RPMI7951 (cell line): ENCODE measurements at places on chromosomes 3 and 15. TPM values are rescaled to one million over a fixed set of nuclear protein-coding genes. Genes with fewer than 3 reads are reported as not detected.

DNA sequence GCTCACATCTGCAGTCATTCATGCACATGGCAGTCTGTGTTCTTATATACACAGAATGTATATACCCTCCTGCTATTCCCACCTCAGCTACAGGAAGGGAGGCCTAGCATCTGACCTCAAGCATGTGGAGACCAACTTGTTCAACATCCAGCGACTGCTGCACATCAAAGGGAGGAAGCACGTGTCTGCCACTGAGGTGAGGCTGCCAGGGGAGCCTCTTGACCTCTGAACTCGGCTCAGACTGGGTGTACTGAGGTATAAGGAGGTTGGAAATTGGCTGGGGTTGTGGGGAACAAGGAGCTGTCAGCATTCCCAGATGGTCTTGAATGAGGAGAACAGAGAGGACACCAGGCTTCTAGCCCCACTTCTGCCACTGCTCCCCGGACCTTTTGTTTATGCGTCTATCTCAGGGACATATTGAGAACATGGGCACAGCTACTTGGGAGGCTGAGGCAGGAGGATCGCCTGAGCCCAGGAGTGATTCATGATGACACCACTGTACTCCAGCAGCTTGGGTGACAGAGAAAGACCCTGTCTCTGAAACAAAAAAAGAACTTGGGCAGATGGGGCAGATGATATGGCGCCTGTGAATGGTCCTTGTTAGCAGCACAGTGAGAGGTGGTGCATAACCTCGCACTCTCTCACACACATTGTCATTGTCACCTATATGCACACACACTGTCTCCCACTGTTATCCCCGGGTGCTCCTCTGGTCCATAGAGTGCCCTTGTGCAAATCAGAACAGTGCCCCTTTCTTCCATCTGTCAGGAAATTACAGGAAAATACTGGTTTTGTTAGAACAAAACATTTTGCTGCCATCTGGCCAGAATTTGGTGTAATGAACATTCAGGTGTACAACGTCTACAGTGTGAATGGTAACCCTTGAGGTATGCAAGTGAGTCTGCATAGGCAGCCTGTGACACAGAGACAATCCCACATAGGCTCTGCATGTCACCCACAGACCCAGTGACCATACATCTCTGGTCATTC, 5.4 kb downstream of the VILL start:
- no peak for DNase-seq

DNA sequence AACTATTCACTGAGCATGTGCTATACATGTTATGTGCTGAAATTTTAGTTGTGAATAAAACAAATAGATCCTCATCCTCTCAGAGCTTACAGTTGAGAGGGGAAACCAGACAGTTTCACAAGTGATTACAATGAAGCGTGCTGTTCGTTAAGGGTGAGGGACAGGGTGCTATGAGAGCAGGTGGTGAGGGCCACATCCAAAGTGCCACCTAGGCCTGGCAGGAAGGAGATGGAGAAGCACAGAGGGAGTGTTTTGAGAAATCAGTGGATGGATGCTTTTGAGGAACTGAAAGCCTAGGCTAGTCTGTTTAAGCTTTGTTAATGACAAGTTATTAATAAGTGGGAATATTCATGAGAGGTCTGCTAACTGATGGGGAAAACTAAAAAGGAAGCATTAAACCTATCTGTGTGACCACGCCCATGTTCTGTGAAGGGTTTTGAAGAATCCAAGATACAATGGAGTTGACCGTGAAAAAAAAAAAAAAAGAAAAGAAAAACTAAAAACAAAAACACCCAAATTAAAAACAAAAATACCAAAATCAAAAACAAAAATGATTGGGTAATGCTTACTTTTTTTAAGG, 7.3 kb downstream of the MCTP2 start:
- no peak for DNase-seq

RAB6B gene
- 0.12 and 0.29 TPM in 2 replicates for total RNA-seq

DNA sequence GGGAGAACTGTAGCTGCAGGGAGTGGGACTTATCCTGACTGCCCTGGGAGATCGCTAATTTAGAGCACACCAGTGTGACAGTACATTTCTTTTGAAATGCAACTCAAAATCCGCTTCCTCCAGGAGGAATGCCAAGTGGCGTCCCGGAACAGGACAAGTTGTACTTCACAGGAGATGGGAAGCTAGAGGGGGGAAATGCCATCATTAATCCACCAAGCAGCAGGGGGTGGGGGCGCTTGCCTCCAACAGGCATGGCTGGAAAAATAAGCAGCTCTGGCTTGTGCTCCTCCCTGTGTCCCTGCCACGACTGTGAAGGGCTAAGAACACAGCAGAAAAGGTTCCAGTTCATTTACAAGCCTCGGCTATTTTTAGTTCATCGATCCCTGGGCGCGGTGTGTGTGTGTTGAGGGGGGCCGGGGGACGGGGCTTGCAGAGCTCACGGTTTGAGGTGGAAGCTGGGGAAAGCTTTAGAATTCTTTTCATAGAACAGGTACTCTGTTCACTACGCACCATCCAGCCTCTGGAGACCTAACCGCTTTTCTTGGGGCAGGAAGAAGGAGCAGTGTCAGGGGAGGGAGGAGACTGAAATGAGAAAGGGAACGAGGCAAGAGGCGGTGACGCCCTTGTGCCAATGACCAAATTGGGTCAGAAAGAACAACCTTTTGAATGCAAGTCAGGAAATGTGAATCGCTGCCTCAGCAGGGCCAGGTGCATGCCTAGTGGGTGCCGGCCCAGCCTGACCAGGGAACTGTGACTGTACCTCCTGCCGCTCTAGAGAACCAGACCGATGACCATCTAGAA, 51.8 kb upstream of the DGKG start:
- DNase-seq, result peak; percentile 15

- no peak for DNase-seq
Measured at GRCh38 chr15:34203305-34203704, 6.6 kb downstream of the KATNBL1 start.

GRCh38 chr15:67144609-67145311, 79.4 kb downstream of the SMAD3 start:
- DNase-seq, result peak; percentile 97

DNA sequence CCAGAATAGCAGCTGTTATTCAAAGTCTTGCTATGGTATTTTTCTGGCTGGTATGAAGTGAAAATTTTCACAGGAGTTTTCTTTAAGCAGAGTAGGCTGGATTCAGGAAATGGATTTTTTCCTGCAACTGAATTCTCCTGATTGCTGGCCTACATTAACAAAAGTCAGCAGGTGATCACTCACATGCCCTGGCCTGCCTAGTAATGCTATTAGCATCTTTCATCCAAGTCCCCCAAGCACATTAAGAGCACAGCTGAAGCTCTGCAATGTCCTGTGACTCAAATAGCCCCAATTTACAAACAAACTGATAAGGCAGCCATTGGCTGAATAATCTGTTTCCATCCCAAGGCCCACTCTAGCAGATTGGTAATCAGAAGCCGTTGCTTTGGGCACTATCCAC, 688.3 kb upstream of the LMCD1 start:
- no peak for DNase-seq

- DNase-seq, result no peak
Measured at GRCh38 chr15:26667222-26667988, 105.5 kb downstream of the GABRB3 start.

- DNase-seq, result peak; percentile 38
Measured at GRCh38 chr3:99625237-99625622, 13.2 kb upstream of the COL8A1 start.

GOLGA6A gene
- not detected in 2 replicates for total RNA-seq
